Fibroblast of skin of left quadriceps (primary cell): ENCODE measurements at places on chromosomes 7 and 10.

- peak; percentile 51 for DNase-seq
Measured at GRCh38 chr7:117205873-117206272, 117.0 kb downstream of the WNT2 start.

GRCh38 chr7:80818181-80818580, 100.7 kb downstream of the SEMA3C start:
- no peak for DNase-seq

DNA sequence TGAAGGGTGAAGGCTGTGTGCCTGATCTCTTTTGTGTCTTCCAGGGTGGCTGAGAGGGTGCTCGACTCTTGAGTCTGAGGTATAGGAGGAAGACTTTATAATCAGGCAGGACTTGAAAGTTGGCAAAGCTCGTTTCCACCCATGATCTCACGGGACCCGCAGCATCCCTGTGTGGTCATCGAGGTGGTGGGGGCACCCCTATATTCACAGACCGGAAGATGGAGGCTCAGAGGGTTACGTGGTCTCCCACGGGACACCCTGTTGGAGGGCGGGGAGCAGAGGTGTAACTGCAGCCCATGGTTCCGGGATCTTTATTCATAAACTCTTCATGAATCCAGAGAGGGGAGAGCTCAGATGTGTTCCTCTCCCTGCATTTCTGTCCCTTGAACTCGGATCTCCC, 9.6 kb upstream of the SHH start:
- no peak for DNase-seq

DNA sequence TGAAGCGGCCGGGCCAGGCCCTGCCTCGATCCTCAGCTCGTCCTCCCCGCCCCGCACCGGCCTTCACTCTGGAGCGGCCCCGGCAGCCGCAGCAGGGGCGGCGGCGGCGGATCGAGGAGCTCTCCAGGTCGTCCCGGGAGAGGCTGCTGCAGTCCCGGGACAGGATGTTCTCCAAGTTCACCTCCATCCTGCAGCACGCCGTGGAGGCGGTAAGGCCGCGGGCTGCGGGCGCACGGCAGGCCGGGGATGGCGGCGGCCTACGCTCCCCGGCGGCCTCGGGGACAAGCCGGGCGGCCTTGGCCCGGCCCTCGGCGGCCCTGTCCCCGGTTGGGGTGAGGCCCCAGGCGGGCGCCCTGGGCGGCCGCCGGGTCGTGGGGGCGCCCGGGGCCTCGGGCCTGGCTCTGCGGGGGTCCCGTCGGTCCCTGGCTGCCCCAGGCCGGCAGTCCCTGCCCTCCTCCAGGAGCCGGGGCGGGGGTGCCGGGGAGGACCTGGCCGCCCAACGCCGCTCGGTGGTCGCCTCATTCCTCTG, 399 bp downstream of the FHIP2A start:
- DNase-seq: no peak

GRCh38 chr7:93856323-93856722, 34.2 kb downstream of the TFPI2 start:
- DNase-seq: no peak

DNA sequence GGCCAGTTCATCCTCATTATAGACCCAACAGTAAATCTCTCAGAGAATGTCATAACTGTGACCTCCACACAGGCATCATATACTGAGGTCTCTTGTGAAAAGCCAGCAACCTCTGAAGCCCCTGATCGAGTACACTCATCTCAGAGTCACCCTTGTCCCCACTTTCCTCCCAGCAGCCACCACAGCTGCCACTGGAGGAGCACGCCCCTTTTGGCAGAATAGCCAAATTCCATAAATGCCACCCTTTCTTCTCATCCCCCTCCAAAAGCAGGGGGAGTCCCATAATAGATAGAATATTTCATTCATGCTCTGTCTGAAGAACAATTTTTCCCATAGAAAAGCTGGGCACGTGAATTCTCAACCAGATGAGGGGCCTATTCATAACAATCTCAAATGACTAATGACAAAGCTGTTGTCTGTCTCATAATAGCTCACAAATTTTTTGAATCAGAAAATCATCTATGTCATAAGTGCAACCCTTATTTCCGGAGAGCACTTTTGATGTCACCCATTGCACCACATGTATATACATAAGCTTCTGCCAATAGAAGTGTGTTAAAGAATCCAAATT, 47.4 kb downstream of the SGMS1 start:
- DNase-seq: no peak

- DNase-seq: no peak
Measured at GRCh38 chr7:24573554-24574338, 494 bp downstream of the PALS2 start.

DNA sequence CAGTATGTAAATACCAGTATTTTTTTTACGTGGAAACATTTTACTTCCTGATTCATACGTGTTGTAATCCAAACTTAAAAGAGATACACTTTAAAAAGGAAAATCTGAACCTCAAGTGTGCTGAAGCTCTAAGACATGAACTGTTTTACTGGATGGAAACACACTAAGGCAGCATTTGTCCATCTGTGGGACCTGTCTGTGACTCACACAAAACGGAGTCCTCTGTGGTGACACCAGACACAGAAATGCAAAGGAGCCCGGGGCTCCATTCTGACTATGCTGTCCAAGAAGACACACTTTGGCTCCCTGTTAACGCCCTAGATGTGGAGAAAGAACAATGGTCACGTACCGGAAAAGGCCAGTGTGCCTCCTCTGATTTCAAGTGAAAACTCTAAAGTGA, 23.9 kb downstream of the RNF133 start:
- no peak for DNase-seq

GRCh38 chr7:80941208-80941758, 22.4 kb upstream of the SEMA3C start:
- DNase-seq: peak; percentile 26

GRCh38 chr10:44033008-44033407, 351.9 kb downstream of the CXCL12 start:
- peak; percentile 78 for DNase-seq

GRCh38 chr10:97675222-97675621, 11.8 kb downstream of the AVPI1 start:
- DNase-seq: no peak

- DNase-seq: no peak
Measured at GRCh38 chr10:88523739-88524400, 59.2 kb downstream of the RNLS start.

DNA sequence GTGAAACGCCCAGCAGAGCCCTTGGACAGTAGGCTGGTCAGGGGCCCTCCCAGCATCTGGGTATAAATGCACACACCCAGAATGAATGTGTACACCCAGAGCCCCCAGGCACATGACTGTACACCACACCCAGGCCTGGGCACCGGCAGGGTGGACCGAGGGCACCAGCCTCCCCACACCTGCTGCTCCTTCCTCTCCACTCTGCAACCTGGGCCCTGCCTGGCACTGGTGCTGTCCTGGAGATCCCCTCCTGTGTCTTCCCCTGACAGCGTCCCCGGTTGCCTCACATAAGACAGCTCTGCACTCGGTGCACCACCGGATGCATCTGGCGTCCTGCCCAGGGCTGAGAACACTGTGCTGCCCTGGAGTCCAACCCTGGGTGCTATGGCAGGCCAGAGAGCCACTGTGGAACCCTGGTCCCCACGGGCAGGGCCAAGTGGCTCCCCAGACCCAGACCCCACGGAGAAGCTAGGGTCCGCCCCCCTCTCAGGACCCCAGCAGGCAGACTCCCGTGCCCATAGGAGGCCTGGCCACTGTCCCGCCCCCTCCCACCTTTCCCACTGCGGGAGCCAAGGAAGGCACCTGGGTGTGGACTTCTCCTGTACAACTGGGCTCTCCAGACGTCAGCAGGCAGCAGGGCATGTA, 6.6 kb downstream of the RASGEF1A start:
- DNase-seq: no peak

DNA sequence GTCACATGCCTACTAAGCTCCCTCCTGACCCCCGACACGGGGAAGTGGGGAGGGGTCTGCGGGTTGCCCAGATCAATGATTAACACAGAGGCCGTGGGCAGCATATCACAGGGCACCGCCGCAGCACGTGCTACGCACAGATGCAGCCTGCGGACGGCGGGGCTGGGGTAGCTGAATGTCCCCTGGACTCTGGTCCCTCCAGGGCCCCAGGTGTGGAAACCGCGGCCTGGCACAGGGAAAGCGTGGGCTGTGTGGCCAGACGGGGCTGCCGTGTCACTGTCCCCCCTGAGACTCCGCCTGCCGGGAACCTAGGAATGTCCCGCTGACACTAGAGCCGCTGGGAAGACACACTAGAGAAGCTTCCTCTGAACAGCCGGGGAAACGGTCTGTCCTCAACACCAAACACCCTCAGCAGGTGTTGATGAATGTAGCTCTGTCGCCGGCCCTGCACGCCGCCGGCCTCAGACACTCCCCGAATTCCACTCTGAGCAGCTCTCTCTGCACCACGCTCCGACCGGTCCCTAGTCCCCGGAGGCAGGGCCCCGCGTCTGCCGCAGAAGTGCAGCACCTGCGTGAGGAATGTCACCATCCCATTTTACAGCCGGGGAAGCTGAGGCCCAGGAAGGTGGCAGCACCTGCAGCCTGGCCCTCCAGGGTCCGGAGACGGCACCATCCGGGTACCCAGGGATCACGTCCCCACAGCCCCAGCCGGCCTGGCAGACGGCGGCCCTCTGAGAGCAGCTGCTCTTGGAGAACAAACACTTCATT, 33.4 kb upstream of the PDGFA start:
- DNase-seq: no peak

- no peak for DNase-seq
Measured at GRCh38 chr10:120557311-120557710, 100.3 kb downstream of the PLPP4 start.

GRCh38 chr10:13844651-13845050, 257.9 kb downstream of the PRPF18 start:
- DNase-seq: no peak

DNA sequence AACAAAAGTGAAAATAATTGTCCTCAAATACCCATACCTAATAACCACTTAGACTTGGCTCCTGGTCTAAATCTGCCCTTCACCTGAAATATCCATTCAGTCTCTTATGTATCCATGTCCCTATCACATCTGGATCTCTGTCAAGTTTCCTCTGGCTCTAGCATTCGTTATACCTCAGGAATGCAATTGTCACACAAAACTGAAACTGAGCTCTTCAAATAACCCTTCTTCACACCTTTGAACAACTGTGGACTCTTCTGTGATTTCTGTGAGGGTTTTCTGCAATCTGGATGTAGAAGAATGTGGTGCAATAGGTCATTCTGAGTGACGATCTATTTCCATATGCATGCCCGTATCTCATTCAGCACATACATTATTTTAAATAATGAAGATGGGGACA, 53.5 kb upstream of the FGL2 start:
- no peak for DNase-seq

DNA sequence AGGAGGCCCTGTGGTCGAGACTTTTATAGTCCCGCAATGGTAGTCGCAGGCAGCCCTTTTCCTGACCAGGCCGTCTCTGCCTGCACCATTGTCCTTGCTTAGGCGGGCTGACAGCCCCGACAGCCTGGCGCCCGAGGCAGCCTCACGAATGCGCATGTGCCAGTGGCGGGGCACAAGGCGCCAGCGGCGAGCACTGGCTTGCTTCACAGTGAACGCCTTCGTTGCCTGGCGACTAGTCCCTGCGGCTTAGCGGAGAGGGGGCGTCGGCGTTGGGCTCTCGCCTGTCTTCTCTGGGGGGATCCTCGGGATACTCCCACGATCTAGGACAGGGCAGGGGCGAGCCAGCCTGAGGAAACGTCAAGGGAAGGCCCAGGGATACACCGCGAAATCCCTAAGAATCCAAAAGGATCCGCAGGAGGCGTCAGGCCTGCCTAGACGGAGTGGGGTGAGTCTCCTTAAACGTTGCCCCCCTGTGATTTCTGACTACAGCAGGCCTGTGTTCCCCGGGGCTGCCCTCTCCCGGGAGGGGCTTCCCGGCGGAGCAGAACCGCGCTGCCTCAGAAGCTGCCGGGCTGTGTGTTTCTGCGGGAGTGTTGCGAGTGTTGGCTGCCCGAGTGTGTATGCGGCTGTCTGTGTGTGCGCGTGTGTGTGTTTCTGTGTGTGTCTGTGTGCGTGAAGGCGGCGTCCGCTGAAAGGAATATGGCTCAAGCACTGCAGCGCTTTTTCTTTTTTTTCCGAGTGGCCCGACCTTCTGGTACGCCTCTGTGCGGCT, 20.5 kb upstream of the ZNF273 start:
- no peak for DNase-seq

GRCh38 chr7:21702303-21702702, 159.5 kb downstream of the DNAH11 start:
- no peak for DNase-seq

DNA sequence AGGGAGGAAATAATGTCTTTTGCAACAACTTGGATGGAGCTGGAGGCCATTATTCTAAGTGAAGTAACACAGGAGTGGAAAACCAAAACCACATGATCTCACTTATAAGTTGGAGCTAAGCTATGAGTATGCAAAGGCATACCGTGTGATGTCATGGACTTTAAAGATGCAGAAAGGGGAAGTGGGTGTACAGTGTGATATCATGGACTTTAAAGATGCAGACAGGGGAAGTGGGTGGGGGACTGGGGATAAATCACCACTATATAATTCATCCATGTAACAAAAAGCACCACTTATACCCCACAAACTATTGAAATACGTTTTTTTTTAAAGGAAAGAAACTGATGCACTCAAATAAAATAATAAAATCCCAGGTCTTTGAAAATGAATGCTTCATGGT, 29.5 kb downstream of the LYZL2 start:
- DNase-seq: no peak

GRCh38 chr7:128209229-128210035, 31.6 kb upstream of the LEP start:
- DNase-seq: peak; percentile 46

DNA sequence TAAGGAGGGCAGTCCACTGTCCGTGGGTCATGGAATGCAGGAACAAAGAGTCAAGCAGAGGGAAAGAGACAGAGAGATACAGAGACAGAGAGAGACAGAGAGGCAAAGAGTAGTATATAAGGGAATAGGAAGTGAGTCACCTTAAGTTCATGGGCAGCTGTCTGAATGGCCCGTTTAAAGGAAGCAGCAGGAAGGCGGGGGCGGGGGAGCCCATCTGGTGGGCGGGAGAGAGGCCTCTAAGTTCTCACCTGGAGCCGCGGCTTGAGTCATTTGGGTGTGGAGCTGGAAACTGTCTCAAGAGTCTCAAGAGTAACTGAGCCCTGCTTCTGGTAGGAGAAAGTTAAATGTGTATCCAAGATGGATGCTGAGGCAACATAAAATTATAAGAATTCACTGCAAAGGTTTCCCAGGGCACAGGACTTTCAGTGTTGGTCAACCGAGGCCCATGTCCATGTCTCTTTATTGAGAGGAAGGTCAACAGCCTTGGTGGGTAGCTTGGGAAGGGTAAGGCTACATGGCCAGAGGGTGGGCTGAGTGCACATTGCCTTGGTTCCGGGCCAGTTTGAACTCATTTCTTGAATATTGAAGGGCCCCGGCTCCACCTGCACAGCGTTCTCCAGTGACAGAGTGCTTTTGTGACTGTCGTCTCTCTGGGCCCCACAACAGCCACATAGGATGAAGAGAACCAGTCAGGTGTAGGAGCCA, 85.5 kb upstream of the CACUL1 start:
- DNase-seq: no peak

GRCh38 chr7:129308047-129308446, 83.2 kb downstream of the AHCYL2 start:
- no peak for DNase-seq
